CD8-positive, alpha-beta memory T cell (primary cell): ENCODE measurements at places on chromosomes 16 and 17. TPM values are rescaled to one million over a fixed set of nuclear protein-coding genes. Genes with fewer than 3 reads are reported as not detected.

MMP28 gene
- not detected for total RNA-seq

ATP2A3 gene
- total RNA-seq, result 108 TPM

EVI2B gene
- 32.7 TPM for total RNA-seq

MPP3 gene
- not detected for total RNA-seq

CBX2 gene
- 2.2 TPM for total RNA-seq

RAMP2 gene
- total RNA-seq, result not detected

CHST5 gene
- total RNA-seq, result not detected

ADAM11 gene
- 0.35 TPM for total RNA-seq

BMERB1 gene
- 13.1 TPM for total RNA-seq

TCAP gene
- total RNA-seq, result 0.97 TPM

RRAD gene
- total RNA-seq, result 0.60 TPM

- no peaks in the 10 kb centered on the region for H3K27me3 ChIP-seq
- H3K4me1 ChIP-seq, result no peaks in the 10 kb centered on the region
- H3K4me3 ChIP-seq, result no peak overlapping the region
- H3K36me3 ChIP-seq, result no peaks in the 10 kb centered on the region
Measured at GRCh38 chr17:73359987-73360410, 48.2 kb upstream of the CDC42EP4 start.

- no peak overlapping the region for H3K4me3 ChIP-seq
- H3K4me1 ChIP-seq, result no peaks in the 10 kb centered on the region
- H3K36me3 ChIP-seq, result no peaks in the 10 kb centered on the region
Measured at GRCh38 chr17:17983376-17983775, 10.7 kb downstream of the DRC3 start.

DNA sequence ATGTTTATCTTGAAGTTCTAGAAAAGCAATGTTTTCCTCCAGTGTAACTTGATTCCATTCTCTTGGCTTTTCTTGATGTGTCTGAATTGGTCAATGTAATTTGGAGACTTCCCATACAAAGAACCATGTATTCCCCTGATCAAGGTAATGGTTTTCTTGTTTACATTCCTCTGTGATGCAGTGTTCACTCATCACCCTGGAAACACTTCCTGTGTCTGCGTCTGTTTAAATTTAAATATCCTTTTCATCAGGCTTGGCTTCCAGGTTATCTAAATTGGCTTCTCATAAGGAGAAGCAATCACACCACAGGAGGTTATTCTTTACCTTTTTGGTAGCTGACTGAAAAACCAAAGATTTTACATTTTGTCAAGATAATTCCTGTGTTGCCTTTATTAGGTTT, 237.3 kb upstream of the WSCD1 start:
- no peaks in the 10 kb centered on the region for H3K27me3 ChIP-seq
- no peaks in the 10 kb centered on the region for H3K36me3 ChIP-seq
- no peak overlapping the region for H3K4me3 ChIP-seq
- no peak overlapping the region for H3K27ac ChIP-seq
- peaks cover 8% of the 10 kb centered on the region for H3K4me1 ChIP-seq

GRCh38 chr16:24541233-24541933, 2.0 kb downstream of the RBBP6 start:
- H3K27me3 ChIP-seq, result no peaks in the 10 kb centered on the region
- peaks cover 41% of the 10 kb centered on the region for H3K4me1 ChIP-seq
- peak; percentile 11 for DNase-seq
- no peaks in the 10 kb centered on the region for H3K36me3 ChIP-seq
- H3K4me3 ChIP-seq, result peak overlapping the region; percentile 87

DNA sequence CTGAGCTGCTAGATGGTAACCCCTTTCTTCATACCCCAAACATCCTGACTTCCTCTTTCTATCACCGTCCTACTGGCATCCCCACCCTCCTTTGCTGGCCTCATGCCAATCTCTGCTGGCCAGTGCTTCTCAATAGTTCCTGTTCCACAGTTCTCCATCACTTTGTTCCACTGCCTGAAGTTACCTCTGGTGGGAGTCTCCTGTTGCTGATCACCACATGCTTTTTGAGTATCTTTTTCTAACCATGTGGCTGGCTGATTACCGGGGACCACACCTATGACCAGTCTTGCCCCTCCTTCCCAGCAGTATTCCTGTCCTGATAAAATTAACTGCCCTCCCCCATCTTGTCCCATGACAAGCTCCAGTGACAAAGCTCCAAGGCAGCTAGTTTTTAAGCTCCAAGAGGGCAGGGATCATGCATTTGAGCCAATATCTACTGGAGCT, 380.4 kb upstream of the CCL2 start:
- DNase-seq, result no peak
- no peaks in the 10 kb centered on the region for H3K36me3 ChIP-seq
- H3K27me3 ChIP-seq, result no peaks in the 10 kb centered on the region
- no peak overlapping the region for H3K4me3 ChIP-seq
- peak overlapping the region; percentile 66 for H3K27ac ChIP-seq

DNA sequence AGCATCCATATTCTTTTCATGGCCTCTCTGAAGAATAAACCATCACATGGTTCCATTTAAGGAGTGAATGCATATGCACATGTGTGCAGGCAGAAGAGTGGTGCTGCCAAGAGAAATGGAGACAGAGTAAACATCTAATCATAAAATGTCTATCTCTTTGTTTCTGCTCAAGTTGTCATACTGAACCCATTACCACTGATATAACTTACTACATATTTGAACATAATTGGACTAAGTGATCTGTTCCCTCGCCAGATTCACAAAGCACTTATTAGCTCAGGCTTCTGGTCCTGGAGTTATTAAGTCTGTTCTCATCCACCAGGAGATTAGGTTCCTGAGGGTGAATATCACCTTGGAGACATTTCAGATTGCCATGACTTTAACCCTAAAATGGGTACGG, 72.3 kb upstream of the XYLT1 start:
- no peak overlapping the region for H3K27ac ChIP-seq
- no peaks in the 10 kb centered on the region for H3K4me1 ChIP-seq
- H3K36me3 ChIP-seq, result no peaks in the 10 kb centered on the region

GRCh38 chr17:41772586-41773189, 13.8 kb downstream of the JUP start:
- no peak overlapping the region for H3K27ac ChIP-seq
- H3K4me1 ChIP-seq, result no peaks in the 10 kb centered on the region
- H3K27me3 ChIP-seq, result no peaks in the 10 kb centered on the region
- no peak overlapping the region for H3K4me3 ChIP-seq
- H3K36me3 ChIP-seq, result no peaks in the 10 kb centered on the region

- no peak overlapping the region for H3K4me3 ChIP-seq
- no peaks in the 10 kb centered on the region for H3K4me1 ChIP-seq
- no peaks in the 10 kb centered on the region for H3K27me3 ChIP-seq
- peaks cover 8% of the 10 kb centered on the region for H3K36me3 ChIP-seq
Measured at GRCh38 chr16:53876811-53877210, 172.9 kb downstream of the FTO start.

GRCh38 chr17:38750312-38751121, 2.0 kb upstream of the PSMB3 start:
- H3K27me3 ChIP-seq, result peaks cover 39% of the 10 kb centered on the region
- peaks cover 61% of the 10 kb centered on the region for H3K4me1 ChIP-seq
- peaks cover 7% of the 10 kb centered on the region for H3K36me3 ChIP-seq
- peak overlapping the region; percentile 91 for H3K27ac ChIP-seq

DNA sequence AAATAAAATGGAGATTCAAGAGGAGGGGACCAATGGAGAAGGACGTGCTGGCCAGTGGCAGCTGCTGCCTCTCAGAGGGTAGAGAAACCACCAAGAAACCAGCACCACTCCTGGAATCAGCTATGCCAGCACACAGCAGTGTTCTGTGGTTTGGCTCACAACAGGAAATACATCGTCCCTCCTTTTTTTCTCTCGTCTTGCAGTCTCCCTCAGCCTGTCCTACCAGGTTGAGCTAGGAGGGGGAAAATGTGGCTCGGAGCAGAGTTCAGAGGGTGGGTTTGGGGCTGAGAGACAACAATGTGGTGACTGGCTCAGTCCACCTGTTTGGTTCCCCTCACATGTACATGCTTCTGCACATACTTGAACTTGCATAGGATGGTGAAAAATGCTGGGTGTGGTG, 19.9 kb upstream of the SLC16A5 start:
- H3K4me3 ChIP-seq, result peak overlapping the region; percentile 34
- H3K4me1 ChIP-seq, result peaks cover 9% of the 10 kb centered on the region
- H3K36me3 ChIP-seq, result peaks cover 22% of the 10 kb centered on the region
- no peak overlapping the region for H3K27ac ChIP-seq

- H3K36me3 ChIP-seq, result no peaks in the 10 kb centered on the region
- H3K27ac ChIP-seq, result no peak overlapping the region
- DNase-seq, result no peak
- H3K4me1 ChIP-seq, result no peaks in the 10 kb centered on the region
- H3K4me3 ChIP-seq, result no peak overlapping the region
- no peaks in the 10 kb centered on the region for H3K27me3 ChIP-seq
Measured at GRCh38 chr16:52671590-52671989, 124.6 kb upstream of the TOX3 start.

DNA sequence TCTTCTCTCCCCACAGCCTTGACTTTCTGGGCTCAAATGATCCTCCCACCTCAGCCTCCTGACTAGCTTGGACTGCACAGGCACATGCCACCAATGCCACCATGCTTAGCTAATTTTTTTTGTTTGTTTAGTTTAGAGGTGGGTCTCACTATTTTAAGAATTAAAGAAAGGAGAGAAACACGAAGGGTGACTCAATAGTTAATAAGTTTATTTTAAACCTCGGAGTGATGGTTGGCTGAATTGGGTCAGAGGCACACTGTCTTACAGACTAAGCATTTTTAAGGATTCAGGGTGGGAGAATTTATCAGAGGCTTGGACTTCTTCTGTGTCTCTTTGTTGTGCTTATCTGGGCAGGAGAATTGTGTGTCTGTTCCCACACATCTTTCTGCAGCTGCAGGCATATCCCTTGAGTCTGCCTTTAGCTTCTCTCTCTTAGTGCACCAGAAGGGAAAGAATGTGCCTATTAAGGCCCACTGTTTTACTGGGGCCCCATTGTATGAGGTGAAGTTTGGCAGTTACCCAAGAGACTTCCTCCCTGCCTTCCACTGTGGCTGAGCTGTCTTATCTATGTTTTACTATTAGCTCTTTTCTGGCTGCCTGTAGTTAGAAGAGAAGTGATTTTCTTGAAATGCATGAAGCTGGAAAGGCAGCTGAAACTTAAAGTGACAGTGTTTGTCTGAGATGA, 2172.0 kb downstream of the TP53TG3F start:
- H3K36me3 ChIP-seq, result no peaks in the 10 kb centered on the region
- H3K27me3 ChIP-seq, result no peaks in the 10 kb centered on the region
- H3K4me1 ChIP-seq, result no peaks in the 10 kb centered on the region
- no peak overlapping the region for H3K4me3 ChIP-seq
- DNase-seq, result no peak
- no peak overlapping the region for H3K27ac ChIP-seq
